ENCODE measurements at places on chromosomes 16 and 17.

DNA sequence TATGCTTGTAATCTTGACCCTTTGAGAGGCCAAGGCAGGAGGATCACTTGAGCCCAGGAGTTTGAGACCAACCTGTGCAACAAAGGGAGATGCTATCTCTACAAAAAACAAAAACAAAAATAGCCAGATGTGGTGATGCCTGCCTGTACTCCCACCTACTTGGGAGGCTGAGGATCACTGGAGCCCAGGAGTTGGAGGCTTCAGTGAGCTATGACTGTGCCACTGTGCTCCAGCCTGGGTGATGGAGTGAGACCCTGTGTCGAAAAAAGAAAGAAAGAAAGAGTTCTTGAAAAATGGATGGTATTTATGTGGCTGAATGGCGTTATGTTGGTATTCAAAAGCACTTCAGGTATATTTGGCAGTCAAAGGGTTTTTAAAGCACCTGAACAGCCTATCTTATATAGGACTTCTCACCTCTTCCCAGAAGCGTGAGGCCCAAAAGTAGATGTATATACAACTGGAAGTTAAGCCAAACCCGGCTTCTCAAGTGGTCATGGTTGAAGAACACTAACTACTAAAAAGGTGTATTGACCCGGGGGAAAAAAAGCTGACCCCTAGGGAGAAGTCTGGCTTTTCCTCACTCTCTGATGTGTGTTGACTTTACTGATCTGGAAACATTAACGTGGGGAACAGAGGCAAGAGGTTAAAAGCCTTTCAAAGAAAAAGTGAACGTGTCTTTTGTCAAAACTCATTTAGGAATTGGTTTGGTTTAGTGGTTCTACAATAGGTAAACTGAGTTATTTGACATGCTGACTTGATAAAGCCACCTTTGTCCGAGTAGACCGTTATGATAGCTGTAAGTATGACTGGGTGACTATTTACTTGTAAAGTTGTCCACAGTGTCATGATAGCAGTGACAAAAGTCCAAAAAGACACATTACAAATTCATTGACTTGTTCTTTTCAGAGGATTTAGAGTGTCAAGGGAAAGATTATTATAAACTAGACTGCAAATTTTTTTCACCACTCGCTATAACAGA is 183.4 kb downstream of the IRX3 start:
- DNase-seq = no peak

GRCh38 chr16:51393381-51394005 is 242.4 kb upstream of the SALL1 start:
- DNase-seq = no peak

- no peak for DNase-seq
These were observed 729.4 kb downstream of the CDH11 start for GRCh38 chr16:64392456-64392855.

GRCh38 chr17:30031214-30031869 is 85.3 kb upstream of the NSRP1 start:
- no peak for DNase-seq

GRCh38 chr17:21289175-21289901 is 4.8 kb downstream of the MAP2K3 start:
- no peak for DNase-seq

GRCh38 chr16:27374804-27375425 is 27.1 kb upstream of the IL21R start:
- DNase-seq = no peak

GRCh38 chr16:5412731-5413130 is 315.1 kb upstream of the EEF2KMT start:
- no peak for DNase-seq

DNA sequence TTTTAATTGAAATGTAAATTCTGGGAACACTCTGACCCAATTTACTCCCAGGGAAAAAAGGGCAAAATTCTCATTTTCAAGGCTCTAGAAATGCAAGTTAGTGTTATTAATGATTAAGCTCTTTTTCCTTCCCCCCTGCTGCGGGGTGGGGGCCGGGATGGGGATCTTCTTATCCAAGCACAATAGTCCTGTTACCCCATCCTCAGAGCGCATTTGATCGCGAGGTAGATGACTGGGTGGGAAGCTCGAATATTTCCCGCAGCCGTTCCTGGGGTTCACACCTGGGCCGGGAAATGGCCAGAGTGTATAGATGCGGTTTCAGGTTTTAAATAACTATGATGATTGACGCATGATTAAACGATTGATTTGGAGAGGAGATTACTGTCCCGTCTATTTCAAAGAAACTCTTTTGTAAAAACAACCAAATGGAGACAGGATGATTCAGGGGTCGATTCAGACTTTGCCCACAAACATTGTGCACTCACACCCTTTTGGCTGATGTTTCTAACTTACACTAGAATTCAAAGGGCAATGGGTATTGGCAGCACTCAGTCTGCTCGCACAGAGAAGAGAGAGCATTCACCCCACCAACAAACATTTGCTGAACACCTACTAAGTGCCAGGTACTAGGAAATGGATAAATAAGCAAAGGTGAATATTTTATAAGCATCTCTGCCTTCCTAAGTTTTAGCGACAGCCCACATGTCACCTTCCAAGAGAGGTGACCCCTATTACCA is 55.0 kb downstream of the SALL1 start:
- no peak for DNase-seq

- no peak for DNase-seq
These were observed 26.0 kb downstream of the FCSK start for GRCh38 chr16:70480127-70481105.

- DNase-seq = no peak
These were observed 17.5 kb downstream of the B9D1 start for GRCh38 chr17:19345067-19345460.

DNA sequence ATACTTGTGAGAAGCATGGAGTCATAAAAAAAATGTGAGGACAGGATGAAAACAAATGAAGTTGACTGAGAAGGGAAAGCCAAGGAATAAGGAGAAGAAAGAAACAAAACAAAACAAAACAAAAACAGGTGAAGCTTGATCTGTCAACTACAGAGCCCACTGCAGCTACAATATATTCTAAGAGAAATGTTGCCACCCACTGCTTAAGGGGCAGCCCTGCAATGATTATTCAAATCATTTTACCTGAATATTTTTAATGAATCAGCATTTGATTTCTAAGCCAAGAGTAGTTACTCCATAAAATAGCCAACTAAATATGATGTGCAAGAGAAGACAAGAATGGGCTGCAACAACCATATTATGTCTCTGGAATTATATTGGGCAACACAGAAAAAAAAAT is 252.0 kb upstream of the KIF2B start:
- no peak for DNase-seq

DNA sequence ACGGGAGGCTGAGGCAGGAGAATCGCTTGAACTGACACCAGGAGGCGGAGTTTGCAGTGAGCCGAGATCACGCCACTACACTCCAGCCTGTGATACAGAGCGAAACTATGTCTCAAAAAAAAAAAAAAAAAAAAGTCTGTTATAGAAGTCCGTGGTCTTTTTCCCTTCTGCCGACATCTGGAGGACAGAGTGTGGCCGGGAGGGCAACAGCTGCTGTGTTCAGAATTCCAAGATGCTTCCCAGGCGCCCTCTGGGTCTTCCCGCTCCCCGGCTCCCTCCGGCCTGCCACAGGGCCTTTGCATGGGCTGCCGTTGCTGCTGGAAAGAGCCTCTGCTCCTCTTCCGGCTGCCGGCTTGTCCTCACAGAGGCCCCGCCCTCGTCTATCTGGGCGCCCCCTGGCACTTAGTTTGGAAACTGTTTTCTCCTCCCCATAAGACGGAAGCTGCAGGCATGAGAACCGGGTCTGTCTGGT is 2.4 kb upstream of the CACNA1H start:
- DNase-seq = no peak

DNA sequence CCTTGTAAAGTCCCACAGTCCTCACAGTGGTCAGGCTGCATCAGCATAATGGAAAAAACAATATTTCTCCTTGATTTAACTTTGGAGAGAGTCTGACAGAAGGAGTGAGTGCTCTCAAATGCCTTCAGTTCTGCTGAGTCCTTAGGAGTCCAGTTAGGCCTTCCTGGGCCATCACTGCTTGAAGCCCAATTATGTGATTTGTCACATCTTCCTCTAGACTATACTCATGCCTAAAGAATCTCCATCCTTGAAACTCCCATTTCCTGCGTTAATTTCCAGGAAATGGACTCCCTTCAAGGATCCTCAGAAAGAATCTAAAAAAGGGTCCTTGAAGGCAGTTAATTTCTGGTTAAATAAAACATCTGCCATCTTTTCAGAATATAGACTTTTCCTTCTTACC is 52.8 kb downstream of the SLFN5 start:
- no peak for DNase-seq

DNA sequence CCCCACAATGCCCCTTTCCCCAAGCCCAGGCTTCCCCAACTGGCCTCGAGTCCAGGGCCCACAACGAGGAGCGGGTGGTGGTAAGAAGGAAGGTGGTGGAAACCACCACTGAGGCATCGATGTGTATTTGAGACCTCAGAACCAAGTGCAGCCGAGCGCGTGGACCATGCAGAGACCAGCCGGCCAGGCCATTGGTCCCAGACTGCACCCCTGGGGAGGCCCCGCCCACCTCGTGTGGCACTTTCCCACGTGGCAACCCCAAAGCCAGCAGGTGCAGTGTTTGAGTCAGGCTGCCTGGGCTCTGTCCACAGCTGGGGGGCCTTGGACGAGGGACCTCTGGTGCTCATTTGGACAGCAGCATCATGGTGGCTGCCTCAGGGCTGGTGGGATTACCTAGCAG is 28.1 kb upstream of the BAHCC1 start:
- DNase-seq = no peak

DNA sequence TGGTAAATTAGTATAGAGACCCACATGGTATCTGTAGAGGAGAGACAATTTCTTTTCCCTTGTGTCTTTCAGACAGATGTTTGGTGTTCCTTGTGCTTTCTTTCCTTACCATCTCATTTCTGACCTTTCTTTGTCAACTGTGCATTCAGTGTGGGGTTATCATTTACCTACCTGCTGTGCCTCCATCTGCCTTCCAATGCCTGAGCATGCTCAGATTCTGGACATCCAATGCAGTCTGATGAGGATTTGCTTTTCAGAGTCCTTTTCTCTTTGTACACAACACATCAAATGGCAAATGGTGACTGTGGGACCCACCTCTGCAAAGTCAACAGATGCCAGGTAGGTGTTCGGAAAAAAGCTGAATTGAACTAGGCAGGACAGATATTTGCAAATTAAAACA is 364.8 kb downstream of the CA10 start:
- DNase-seq = no peak

DNA sequence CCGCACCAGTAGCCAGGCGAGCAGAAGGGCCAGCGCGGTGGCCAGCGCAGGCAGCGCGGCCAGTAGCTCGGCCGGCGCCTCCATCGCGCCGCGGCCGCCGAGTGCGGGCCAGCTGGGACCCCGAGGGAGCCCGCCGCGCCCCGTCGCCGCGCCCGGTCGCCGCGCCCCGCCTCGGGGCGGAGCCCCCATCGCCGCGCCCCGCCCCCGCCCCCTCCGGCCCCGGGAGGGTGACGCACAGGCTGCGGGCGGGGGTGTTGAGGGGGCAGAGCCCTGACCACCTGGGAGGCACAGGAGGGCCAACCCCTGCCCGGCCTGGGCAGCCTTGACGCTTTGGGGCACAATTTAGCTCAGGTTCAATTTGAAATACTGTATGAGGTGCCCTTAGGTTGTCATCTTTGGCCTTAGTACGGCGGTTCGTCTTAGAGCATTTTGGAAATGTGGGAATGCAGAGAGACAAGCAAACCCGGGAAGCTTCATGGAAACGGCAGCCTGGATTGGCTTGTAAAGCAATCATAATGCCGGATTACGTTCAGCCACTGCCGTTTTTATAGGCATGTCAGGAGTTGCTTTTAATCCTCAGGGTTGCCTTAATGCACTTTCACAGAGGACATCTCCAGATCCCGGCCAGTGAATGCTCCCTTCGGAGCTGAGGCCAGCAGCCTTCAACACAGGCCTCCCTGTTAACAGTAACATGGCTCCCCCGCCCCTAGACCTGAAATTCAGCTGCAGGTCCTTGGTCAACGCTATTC is at the start of gene MXRA7:
MXRA7 (minus strand) TSS at position 103 of the 749 bp plus-strand sequence; CDS start at position 84, 19 bp downstream.
- DNase-seq = no peak

- DNase-seq = no peak
These were observed 2.1 kb downstream of the CPD start for GRCh38 chr17:30380643-30381339.

DNA sequence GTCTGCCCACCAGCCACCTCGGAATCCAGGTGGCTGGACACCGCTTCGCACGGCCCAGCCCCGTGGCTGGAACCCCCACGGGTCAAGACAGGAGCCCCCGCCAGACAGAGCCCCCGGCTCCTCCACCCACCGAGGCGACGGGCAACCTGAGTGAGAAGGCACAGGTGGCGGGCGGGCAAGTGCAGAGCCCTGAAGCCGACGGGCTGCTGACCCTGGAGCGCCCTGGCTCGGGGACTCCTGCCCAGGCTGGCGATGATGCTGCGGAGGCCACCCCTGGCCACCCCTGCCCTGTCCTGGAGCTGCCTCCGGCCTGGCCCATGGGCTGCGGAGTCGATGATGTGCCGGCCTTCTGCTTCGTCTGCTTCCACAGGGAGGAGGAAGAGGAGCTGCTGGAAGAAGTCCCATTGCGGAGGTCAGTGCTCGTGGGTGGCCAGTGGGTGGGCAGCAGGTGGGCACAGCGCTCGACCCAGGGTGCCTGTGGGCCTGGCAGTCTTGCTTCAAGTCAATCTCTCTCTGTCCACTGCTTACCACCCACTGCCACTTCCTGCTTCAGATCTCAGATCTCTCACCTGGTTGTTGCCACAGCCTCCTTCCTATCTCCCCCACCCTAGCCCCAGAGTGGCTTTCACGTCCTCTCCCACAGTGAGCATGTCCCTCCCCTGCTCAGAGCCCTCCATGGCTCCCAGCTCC is 33.1 kb upstream of the SBK1 start:
- DNase-seq = no peak

GRCh38 chr17:75133001-75133400 is 1.5 kb upstream of the NT5C start:
- no peak for DNase-seq

GRCh38 chr16:372302-372983 is 2.1 kb upstream of the MRPL28 start:
- no peak for DNase-seq

- no peak for DNase-seq
These were observed 11.6 kb upstream of the NOS2 start for GRCh38 chr17:27811961-27812360.

- no peak for DNase-seq
These were observed 342.0 kb downstream of the XYLT1 start for GRCh38 chr16:17128791-17129190.

Measured in left renal cortex interstitium (tissue), 4 donors.